ENCODE measurements at places on chromosomes 2 and 18. TPM values are rescaled to one million over a fixed set of nuclear protein-coding genes. Genes with fewer than 3 reads are reported as not detected.

- H3K4me1 ChIP-seq, result no peaks in the 10 kb centered on the region
- H3K27ac ChIP-seq, result no peak overlapping the region
- no peak for DNase-seq
- no peak overlapping the region for H3K4me3 ChIP-seq
- no peaks in the 10 kb centered on the region for H3K27me3 ChIP-seq
Observed at GRCh38 chr18:32915516-32915915, 142.7 kb upstream of the KLHL14 start.

DNA sequence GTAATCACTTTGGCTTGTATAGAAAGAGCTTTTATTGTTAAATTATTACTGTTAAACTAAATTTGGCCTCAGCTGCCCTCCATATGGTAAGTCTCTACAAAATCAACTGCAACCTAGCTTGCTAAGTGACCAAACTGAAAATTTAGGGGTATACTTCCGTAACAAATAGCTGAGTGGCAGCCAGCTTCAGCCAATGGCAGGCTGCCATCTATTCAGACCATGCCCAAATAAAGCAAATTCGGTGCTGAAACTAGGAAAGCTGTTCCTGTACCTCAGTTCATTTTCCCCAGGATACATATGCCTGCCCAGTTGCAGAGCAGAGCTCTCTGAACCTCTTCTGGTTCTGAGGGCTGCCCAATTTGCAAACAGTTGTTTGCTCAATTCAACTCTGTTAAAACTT, 94.8 kb downstream of the EML6 start:
- H3K4me3 ChIP-seq, result no peak overlapping the region
- peaks cover 12% of the 10 kb centered on the region for H3K27me3 ChIP-seq
- DNase-seq, result no peak

- no peaks in the 10 kb centered on the region for H3K36me3 ChIP-seq
- no peak overlapping the region for H3K4me3 ChIP-seq
- peaks cover 1% of the 10 kb centered on the region for H3K27me3 ChIP-seq
- H3K27ac ChIP-seq, result no peak overlapping the region
- no peaks in the 10 kb centered on the region for H3K4me1 ChIP-seq
Observed at GRCh38 chr2:19753818-19754217, 148.0 kb downstream of the TTC32 start.

DNA sequence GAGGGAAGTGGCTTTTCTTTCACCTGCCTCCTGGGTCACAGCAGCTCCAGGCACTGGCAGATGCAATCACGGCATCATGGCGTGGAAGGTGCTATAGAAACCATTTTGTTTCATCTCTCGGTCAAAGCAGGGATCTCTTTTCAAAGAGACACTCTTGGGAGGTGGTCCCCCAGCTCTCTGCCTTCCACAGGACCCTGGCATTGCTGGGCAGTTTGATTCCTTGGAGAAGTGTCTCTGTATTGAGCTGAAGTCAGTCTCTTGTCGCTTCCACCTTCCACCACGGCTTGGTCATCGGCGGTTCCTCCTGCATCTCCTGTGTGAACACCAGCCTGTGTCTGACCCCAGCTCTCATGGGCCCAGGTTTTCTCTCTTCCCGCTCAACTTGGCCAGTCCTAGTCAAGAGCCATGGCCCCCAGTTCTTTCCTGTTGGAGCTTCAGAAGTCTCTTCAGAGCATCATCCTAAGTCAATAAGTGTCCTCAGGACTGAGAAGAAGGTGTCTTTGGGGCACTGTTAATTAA, 42.3 kb upstream of the HDAC4 start:
- H3K27ac ChIP-seq, result no peak overlapping the region
- no peak for DNase-seq
- no peaks in the 10 kb centered on the region for H3K36me3 ChIP-seq

GRCh38 chr2:153057743-153058142, 339.3 kb downstream of the ARL6IP6 start:
- no peak overlapping the region for H3K4me3 ChIP-seq
- H3K27me3 ChIP-seq, result no peaks in the 10 kb centered on the region
- H3K27ac ChIP-seq, result no peak overlapping the region
- DNase-seq, result no peak

DNA sequence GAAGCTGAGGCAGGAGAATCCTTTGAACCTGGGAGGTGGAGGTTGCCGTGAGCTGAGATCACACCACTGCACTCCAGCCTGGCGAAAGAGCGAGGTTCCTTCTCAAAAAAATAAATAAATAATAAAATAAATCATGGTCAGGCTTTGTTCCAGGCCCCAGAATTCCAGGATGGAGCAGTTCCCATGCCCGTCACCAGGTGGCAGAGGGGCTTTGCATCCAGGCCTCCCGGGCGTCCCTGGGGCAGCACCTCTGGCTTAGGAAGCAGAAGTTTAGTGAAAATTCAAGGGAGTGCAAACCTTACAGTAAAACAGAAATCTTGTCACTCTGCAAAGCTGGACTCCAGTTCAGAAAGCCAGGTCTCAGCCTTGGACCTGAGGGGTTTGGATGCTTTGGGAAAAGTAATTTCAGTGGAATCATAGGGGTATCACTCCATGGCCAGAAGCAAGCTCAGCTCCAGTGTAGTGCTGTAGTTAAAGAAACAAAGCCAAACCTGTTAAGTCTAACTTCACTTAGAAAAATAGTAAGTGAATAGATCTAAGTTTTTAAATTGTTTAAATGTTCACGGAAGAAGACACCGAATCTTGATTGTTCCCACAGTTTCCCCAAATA, 512.7 kb downstream of the CMPK2 start:
- no peak overlapping the region for H3K4me3 ChIP-seq
- H3K4me1 ChIP-seq, result no peaks in the 10 kb centered on the region
- H3K27me3 ChIP-seq, result no peaks in the 10 kb centered on the region

DNA sequence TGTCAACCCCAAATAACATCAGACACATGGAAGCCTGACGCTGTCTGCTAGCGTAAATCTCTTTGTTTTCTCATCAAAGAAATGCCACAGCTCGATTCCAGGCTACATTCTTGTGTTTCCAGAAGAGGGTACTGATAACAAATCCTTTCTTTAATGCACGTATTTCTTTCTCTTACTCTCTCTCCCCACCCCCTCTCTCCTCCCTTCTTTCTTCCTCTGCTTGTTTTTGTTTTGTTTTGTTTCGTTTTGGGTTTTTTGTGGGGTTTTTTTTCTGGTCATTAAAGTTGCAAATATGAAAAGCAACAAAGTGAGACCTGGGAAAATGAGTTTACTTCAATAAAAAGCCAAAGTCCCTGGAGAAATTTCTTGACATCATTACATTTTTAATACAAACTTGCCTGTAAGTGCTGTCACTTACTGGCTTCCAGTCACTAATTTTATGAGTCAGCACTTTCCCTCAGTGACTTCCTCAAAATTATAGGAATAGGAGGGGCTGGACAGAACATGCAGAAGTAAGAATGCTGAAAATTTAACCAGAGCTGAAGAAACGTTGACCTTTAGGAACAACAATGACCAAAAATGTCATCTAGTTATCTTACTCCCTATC, 106.7 kb upstream of the NABP1 start:
- H3K27me3 ChIP-seq, result peaks cover 18% of the 10 kb centered on the region
- peak overlapping the region; percentile 43 for H3K4me3 ChIP-seq
- DNase-seq, result no peak
- H3K4me1 ChIP-seq, result peaks cover 47% of the 10 kb centered on the region

DNA sequence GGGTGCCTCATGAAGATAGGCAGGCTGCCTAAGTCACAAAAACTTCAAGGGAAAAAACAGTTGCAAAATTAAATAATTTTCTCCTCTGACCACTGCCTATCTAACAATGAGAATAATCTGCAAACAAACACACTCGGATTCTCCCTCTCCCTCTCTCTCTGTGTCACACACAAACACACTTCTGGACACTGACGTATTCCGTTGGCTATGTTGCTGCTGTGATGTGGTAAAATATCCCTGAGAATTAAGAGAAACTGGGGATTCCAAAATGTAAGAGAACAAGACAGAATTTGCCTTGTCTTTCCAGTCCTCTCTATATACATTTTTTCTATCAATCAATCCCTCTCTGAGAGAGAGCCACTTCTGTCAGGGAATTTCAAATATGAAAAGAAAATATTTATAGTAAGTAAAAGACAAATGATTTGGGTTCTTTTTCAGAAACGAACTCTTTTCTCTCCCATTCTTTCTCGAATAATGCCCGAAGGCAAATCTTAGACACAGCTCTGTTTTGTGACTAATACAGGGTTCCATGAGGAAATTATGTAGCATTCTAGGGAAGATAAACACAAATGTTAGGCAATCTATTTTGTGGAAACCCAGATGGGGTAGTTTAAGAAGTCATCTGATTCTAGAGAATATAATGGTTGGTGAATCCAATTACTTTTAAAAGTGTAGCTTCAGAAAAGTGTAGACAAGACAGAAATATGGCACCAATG, 310.3 kb upstream of the CYP26B1 start:
- H3K4me1 ChIP-seq, result no peaks in the 10 kb centered on the region
- DNase-seq, result no peak
- H3K4me3 ChIP-seq, result no peak overlapping the region
- no peaks in the 10 kb centered on the region for H3K36me3 ChIP-seq
- no peak overlapping the region for H3K27ac ChIP-seq

DNA sequence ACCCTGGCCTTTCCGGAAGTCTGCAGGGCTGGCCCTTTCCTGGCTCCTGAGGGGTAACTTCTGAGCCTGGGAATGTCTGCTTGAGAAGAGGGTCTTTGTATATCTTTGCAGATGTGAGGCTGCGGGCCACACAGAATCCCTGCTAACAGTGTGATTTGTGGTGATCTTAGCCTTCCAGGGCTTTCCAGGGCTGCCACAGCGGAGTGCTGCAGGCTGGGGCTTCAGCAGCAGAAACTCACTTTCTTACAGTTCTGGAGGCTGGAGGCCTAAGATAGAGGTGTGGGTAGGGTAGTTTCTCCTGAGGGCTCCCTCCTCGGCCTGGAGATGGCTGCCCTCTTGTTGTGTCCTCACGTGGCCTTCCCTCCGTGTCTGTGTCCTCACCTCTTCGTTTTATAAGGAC, 294.7 kb upstream of the HS6ST1 start:
- no peak overlapping the region for H3K4me3 ChIP-seq
- H3K27ac ChIP-seq, result no peak overlapping the region
- H3K4me1 ChIP-seq, result no peaks in the 10 kb centered on the region
- H3K36me3 ChIP-seq, result no peaks in the 10 kb centered on the region
- no peak for DNase-seq
- no peaks in the 10 kb centered on the region for H3K27me3 ChIP-seq

- no peaks in the 10 kb centered on the region for H3K36me3 ChIP-seq
- DNase-seq, result no peak
- H3K4me3 ChIP-seq, result no peak overlapping the region
- peaks cover 11% of the 10 kb centered on the region for H3K4me1 ChIP-seq
- peak overlapping the region; percentile 72 for H3K27ac ChIP-seq
- H3K27me3 ChIP-seq, result no peaks in the 10 kb centered on the region
Observed at GRCh38 chr2:12127638-12128037, 381.2 kb downstream of the LPIN1 start.

DNA sequence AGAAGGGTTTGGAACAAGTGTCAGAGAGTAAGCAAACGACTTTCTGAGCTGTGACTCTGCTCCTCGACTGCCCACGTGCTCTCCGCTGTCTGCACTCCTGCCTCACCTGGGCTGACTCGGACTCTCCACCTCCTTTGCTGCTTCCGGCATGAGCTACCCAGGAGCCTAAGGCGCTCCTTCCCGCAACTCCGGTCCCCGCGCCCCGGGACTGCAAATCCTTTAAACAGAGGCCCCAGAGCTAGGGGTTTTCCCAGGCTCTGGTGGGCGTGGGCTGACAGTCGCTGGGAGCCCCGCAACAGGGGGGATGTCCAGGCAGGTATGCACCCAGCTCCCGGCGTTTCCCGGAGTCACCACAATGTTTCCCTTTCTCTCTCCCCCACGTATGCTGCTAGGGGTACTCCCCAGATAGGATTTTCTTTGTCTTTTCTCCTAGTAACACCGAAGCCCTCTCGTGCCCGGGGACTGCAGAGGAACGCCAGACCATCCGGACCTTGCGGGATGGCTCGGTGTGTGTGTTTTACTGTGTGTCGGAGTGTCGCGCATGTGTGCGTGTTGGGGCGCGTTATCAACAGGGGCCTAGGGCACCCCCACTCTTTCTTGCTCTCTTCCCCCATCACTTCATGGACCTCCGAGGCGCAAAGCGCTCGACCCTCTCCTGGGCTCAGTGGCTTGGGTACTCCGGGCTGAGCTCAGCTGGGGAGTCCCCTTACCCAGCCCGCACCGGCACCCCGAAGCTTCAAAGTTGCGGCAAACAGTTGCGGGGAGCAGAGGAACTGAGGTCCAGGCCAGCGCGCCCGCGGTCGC, 691 bp upstream of the THSD7B start:
- peaks cover 51% of the 10 kb centered on the region for H3K27me3 ChIP-seq
- H3K4me3 ChIP-seq, result no peak overlapping the region
- H3K4me1 ChIP-seq, result peaks cover 2% of the 10 kb centered on the region
- DNase-seq, result no peak

DNA sequence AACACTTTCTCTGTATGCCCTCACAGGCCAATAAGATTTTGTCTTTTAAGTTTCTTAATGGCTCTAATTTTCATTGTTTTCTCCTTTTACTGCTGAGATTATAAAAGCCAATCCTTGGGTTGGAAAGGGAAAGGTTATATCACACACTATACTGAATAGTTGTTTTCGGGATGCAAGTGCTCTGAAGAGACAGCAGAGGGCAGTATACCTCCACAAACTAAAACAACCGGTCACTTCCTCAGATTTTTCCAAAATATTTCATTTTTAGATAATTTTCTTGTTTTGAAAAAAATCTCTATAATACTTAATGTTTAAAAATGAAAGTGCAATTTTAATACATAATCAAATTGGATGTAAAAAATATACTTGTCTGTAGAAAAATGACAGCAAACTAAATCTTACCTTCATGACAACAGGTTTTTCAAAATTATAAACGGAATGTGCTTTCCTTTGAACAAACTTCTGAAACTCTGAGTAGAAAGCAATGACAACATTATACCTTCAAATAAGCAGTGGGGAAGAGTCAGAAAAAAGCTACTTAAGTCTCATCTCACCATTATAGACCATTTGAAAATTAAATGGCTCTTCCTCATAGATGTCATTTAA, 82.7 kb downstream of the ORC4 start:
- no peak overlapping the region for H3K27ac ChIP-seq
- peaks cover 3% of the 10 kb centered on the region for H3K36me3 ChIP-seq
- no peaks in the 10 kb centered on the region for H3K4me1 ChIP-seq
- no peaks in the 10 kb centered on the region for H3K27me3 ChIP-seq
- no peak overlapping the region for H3K4me3 ChIP-seq

- no peaks in the 10 kb centered on the region for H3K36me3 ChIP-seq
- peaks cover 10% of the 10 kb centered on the region for H3K4me1 ChIP-seq
- no peak overlapping the region for H3K4me3 ChIP-seq
- no peak overlapping the region for H3K27ac ChIP-seq
- DNase-seq, result no peak
Observed at GRCh38 chr2:195356026-195356425, 301.0 kb upstream of the SLC39A10 start.

GRCh38 chr18:35236571-35237363, 4.1 kb upstream of the ZNF397 start:
- H3K4me3 ChIP-seq, result no peak overlapping the region
- DNase-seq, result no peak
- no peaks in the 10 kb centered on the region for H3K27me3 ChIP-seq
- peaks cover 10% of the 10 kb centered on the region for H3K4me1 ChIP-seq
- H3K27ac ChIP-seq, result no peak overlapping the region

- peaks cover 18% of the 10 kb centered on the region for H3K36me3 ChIP-seq
- H3K27me3 ChIP-seq, result no peaks in the 10 kb centered on the region
- H3K27ac ChIP-seq, result no peak overlapping the region
- DNase-seq, result no peak
- H3K4me3 ChIP-seq, result no peak overlapping the region
Observed at GRCh38 chr2:45588158-45588829, 22.8 kb downstream of the SRBD1 start.

- H3K4me3 ChIP-seq, result no peak overlapping the region
- no peak for DNase-seq
- no peak overlapping the region for H3K27ac ChIP-seq
- H3K4me1 ChIP-seq, result no peaks in the 10 kb centered on the region
Observed at GRCh38 chr2:32937602-32938448, 8.9 kb upstream of the LTBP1 start.

The SERPINB4 gene
- not detected for total RNA-seq

The LHCGR gene
- not detected for total RNA-seq

The RTP5 gene
- total RNA-seq, result not detected

The PRKAG3 gene
- total RNA-seq, result not detected

The TXNL1 gene
- 55.5 TPM for total RNA-seq

The TNS1 gene
- 3.2 TPM for total RNA-seq
